ENCODE measurements at places on chromosomes 2 and 18.

GRCh38 chr2:191983186-191983585, 136.3 kb upstream of the CAVIN2 start:
- no peaks in the 10 kb centered on the region for H3K27me3 ChIP-seq
- H3K4me3 ChIP-seq, result no peak overlapping the region
- H3K27ac ChIP-seq, result no peak overlapping the region
- H3K4me1 ChIP-seq, result no peaks in the 10 kb centered on the region

- H3K27me3 ChIP-seq, result no peaks in the 10 kb centered on the region
- H3K4me3 ChIP-seq, result no peak overlapping the region
- H3K36me3 ChIP-seq, result no peaks in the 10 kb centered on the region
- no peaks in the 10 kb centered on the region for H3K4me1 ChIP-seq
Measured at GRCh38 chr2:160940699-160941098, 219.5 kb upstream of the TANK start.

DNA sequence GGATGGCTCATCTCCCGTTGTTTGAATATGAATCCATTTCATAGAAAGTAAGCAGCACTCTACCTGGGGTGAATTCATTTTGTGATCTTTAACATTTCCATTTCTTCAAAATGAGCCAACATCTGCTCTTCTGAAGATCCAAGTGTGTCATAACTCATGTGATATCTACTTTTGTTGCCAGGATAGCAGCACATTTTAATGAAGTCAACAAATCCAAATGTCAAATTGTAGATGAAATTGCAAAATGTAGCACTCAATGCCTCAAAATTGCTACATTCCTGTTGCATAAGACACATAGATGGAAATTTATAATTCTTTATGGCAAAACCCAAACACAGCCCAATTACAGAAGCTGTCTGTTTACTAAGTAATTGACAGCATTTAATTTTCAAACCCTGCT, 360.7 kb downstream of the TMX3 start:
- no peaks in the 10 kb centered on the region for H3K36me3 ChIP-seq
- H3K4me1 ChIP-seq, result no peaks in the 10 kb centered on the region
- H3K4me3 ChIP-seq, result no peak overlapping the region
- DNase-seq, result no peak

GRCh38 chr2:128794285-128794684, 475.6 kb upstream of the HS6ST1 start:
- no peak for DNase-seq
- H3K27me3 ChIP-seq, result no peaks in the 10 kb centered on the region
- H3K27ac ChIP-seq, result no peak overlapping the region

- peaks cover 18% of the 10 kb centered on the region for H3K4me1 ChIP-seq
- no peaks in the 10 kb centered on the region for H3K27me3 ChIP-seq
- peak overlapping the region; percentile 71 for H3K27ac ChIP-seq
- no peaks in the 10 kb centered on the region for H3K36me3 ChIP-seq
- peak; percentile 40 for DNase-seq
- H3K4me3 ChIP-seq, result no peak overlapping the region
Measured at GRCh38 chr2:207993151-207993763, 32.1 kb downstream of the PLEKHM3 start.

DNA sequence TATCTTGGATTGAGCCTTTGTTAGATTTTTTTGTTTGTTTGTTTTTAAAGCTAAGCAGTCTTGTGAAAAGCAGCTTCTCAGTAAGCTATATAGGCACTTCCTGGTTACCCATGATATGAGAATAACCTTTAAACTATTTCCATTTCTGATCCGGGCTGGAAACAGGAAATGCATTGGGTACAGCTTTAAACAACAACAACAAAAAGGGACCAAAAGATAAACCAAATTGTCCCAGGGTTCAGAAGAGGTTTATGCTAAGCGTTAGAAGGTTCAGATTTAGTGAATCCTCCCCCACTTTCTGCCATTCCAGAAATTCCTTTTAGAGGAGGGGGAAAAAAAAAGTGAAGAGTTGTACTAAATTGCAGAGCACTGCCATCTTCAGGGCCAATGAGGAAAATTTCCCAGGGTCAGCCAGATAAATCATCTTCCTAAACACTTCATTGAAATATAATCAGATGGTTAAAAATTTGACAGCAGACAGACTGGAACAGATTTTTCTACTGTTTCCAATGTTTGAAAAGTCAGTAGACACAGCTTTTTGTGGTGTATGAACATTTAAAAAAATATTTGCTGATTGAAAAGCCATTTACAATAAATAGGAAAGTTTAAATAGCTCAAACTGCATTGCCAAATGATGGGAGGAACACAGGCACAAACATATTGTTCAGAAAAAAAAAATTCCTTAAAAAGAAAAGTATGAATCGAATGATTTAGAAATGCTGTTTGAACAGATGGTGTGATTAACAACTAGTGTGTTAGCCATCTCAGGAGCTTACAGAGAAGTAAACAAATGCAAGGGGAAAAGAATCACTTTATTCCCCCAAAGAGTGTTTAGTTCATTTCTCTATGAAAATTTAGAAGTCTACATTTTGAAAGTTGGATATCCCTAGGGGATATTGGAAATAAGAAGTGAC, 189.9 kb upstream of the TANK start:
- H3K27ac ChIP-seq, result peak overlapping the region; percentile 62
- no peaks in the 10 kb centered on the region for H3K36me3 ChIP-seq
- H3K4me3 ChIP-seq, result peak overlapping the region; percentile 54
- no peaks in the 10 kb centered on the region for H3K27me3 ChIP-seq

- peak; percentile 80 for DNase-seq
- H3K36me3 ChIP-seq, result no peaks in the 10 kb centered on the region
- peaks cover 35% of the 10 kb centered on the region for H3K4me1 ChIP-seq
- peak overlapping the region; percentile 78 for H3K27ac ChIP-seq
Measured at GRCh38 chr2:190858817-190859216, 21.8 kb upstream of the GLS start.

DNA sequence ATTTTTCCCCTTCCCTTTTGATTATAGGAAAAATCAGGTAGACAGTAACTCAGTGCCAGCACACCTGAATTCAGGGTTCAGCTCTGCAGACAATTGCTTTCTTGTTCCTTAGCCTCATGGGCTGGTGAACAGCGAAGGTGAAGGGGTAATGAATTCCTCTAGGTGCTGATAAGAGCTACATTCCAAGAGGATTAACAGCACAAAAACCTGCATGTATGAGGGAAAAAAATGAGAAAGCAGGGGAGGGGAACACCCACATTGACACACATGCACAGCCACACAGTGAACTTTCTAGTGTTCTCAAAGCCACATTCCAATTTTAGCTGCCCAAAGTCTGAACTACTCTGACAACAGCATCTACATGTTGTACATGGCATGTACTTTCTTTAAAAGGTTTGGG, 46.1 kb downstream of the SPATS2L start:
- no peak for DNase-seq
- peaks cover 60% of the 10 kb centered on the region for H3K36me3 ChIP-seq
- H3K4me3 ChIP-seq, result no peak overlapping the region
- no peak overlapping the region for H3K27ac ChIP-seq
- H3K4me1 ChIP-seq, result peaks cover 31% of the 10 kb centered on the region
- H3K27me3 ChIP-seq, result no peaks in the 10 kb centered on the region

GRCh38 chr2:74497777-74498499, 1.5 kb downstream of the LBX2 start:
- no peaks in the 10 kb centered on the region for H3K27me3 ChIP-seq
- DNase-seq, result no peak
- H3K4me3 ChIP-seq, result no peak overlapping the region
- H3K27ac ChIP-seq, result no peak overlapping the region

DNA sequence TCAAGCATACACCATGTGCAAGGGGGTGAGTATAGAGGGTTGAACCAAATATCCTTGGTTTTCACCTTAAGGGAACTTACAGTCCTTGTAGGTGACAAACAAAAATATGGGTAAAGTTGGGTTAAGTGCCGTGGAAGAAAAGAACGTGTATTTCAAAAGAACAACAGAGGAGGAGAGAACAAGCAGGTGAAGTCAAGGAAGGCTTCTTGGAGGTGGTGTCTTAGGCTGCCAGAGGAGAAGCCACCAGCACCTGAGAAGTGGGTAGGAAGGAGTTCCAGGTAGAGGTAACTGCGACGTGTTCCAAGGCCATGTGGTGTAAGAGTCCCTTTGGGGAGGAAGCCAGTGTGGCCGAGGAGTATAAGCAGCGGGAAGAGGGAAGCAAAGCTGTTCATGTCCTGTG, 27.2 kb downstream of the CABLES1 start:
- no peaks in the 10 kb centered on the region for H3K36me3 ChIP-seq
- no peak for DNase-seq
- no peak overlapping the region for H3K27ac ChIP-seq
- H3K27me3 ChIP-seq, result no peaks in the 10 kb centered on the region

GRCh38 chr2:4673025-4673489, 969.7 kb downstream of the DCDC2C start:
- H3K27me3 ChIP-seq, result no peaks in the 10 kb centered on the region
- H3K36me3 ChIP-seq, result no peaks in the 10 kb centered on the region
- peak overlapping the region; percentile 72 for H3K27ac ChIP-seq
- peak overlapping the region; percentile 58 for H3K4me3 ChIP-seq

DNA sequence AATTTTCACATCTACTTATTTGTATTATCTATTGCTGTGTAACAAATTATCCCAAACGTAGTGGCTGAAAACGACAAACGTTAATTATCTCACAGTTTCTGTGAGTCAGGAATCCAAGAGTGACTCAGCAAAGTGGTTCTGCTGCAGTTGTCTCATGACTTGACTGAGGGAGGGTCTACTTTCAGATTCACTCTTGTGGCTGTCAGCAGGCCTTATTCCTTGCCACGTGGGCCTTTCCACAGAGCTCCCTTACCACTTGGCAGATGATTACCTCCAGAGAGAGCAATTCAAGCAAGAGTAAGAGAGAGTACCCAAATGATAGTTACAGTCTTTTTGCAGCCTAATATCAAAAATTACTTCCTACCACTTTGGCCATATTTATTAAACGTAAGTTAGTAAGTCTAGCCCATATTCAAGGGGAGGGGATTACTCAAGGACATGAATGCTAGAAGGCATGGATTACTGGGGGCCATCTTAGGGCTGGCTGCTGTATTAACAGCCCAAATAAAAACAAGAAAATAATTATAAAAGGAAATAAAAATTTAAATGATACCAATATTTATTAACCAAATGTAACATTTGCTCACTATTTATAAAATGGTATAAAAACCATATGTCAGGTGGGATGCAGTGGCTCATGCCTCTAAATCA, 48.7 kb upstream of the NBEAL1 start:
- peak; percentile 5 for DNase-seq
- H3K27me3 ChIP-seq, result no peaks in the 10 kb centered on the region
- H3K4me3 ChIP-seq, result no peak overlapping the region

- no peak overlapping the region for H3K27ac ChIP-seq
- no peaks in the 10 kb centered on the region for H3K4me1 ChIP-seq
- H3K4me3 ChIP-seq, result no peak overlapping the region
- DNase-seq, result no peak
Measured at GRCh38 chr2:99106913-99107312, 34.6 kb upstream of the C2orf15 start.

DNA sequence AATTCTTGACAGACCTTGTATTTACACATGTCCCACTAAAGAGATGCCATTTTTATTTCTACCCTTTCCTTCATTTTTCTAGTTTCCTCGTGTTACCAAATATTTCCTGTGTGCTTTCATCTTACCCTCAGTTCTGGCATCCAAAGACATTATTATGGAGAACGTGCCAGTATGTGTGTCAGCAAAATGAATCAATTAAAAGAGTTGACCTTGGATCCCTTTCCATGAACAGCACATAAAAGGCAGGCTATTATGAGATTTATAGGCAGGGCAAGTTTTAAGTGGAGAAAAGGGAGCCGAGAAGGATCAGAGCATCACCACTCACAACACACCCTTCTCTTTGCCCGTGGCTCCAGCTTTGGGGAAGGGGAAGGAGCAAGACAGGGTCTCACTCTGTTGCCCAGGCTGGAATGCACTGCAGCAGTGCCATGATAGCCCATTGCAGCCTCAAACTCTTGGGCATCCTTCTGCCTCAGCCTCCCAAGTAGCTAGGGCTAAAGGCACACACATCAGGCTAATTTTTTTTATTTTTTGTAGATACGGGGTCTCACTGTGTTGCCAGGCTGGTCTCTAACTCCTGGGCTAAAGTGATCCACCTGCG, 149.9 kb downstream of the GFPT1 start:
- no peak overlapping the region for H3K4me3 ChIP-seq
- peaks cover 11% of the 10 kb centered on the region for H3K4me1 ChIP-seq
- no peaks in the 10 kb centered on the region for H3K27me3 ChIP-seq
- peaks cover 16% of the 10 kb centered on the region for H3K36me3 ChIP-seq
- no peak for DNase-seq

GRCh38 chr18:51603551-51603950, 406.1 kb upstream of the MEX3C start:
- H3K4me3 ChIP-seq, result no peak overlapping the region
- no peaks in the 10 kb centered on the region for H3K27me3 ChIP-seq
- H3K27ac ChIP-seq, result peak overlapping the region; percentile 19
- peak; percentile 8 for DNase-seq

DNA sequence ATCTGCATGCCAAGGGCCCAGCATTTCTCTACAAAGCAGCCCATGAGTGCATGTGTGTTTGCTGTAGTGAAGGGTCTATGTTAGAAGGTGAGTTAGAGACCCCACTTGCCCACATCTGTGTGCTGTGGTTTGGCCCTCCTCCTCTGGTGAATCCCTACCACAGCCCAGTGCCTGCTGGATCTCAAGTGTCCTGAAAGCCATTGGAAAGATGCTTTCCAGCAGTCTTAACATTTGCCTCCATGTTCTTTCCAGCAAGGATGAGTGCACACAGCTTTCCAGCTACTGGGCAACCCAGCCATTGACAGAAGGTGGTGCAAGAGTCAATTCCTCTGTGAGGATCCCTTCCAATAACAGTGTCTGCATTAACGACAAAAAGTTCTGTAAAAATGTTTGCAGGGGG, 13.6 kb downstream of the CRIM1 start:
- peaks cover 57% of the 10 kb centered on the region for H3K4me1 ChIP-seq
- H3K27me3 ChIP-seq, result no peaks in the 10 kb centered on the region
- no peak overlapping the region for H3K4me3 ChIP-seq
- no peak overlapping the region for H3K27ac ChIP-seq

DNA sequence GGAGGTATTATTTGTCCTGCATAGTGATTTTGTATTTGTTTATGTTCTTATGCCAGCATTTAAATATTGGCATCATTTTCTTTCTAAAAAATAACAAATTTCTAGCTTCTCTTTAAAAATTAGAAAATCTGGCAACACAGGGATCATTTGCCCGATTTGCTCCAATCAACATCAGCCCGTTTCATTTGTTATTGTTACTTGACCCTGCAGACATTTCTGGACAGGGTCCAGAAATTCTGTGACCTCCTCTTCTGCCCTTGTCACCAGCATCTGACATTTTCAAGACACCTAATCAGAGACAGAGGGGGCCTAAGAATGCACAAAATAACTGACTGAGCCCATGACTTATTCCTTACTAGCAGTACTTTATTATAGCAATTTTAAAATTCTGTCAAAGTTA, 253.3 kb downstream of the MREG start:
- H3K4me1 ChIP-seq, result peaks cover 13% of the 10 kb centered on the region
- no peaks in the 10 kb centered on the region for H3K27me3 ChIP-seq
- DNase-seq, result no peak
- H3K27ac ChIP-seq, result no peak overlapping the region
- no peak overlapping the region for H3K4me3 ChIP-seq

DNA sequence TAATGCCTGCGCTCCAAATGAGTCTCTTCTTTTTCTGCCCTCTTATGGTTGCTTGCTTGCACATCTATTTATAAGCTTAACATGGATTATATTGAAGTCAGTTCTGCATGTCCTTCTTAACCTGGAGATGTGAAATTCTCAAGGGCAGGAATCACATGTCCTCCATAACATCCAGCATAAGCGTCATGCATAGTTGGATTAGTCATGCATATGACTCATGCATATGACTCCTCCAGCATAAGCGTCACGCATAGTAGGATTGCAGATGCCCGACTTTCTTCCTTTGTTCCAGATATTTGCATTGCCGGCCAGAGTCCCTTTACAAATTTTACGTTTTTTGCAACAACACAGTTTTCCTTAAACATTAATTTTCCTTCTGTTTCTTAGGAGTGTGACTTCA, 308.6 kb downstream of the TGIF1 start:
- H3K27ac ChIP-seq, result no peak overlapping the region
- no peaks in the 10 kb centered on the region for H3K27me3 ChIP-seq
- no peaks in the 10 kb centered on the region for H3K4me1 ChIP-seq

Data from SJCRH30 (cell line).